ENCODE measurements at places on chromosomes 5 and 9.

GRCh38 chr9:79127661-79128060 is 444.1 kb upstream of the TLE4 start:
- DNase-seq = no peak

GRCh38 chr9:5013374-5013773 is 28.3 kb downstream of the JAK2 start:
- no peak for DNase-seq

DNA sequence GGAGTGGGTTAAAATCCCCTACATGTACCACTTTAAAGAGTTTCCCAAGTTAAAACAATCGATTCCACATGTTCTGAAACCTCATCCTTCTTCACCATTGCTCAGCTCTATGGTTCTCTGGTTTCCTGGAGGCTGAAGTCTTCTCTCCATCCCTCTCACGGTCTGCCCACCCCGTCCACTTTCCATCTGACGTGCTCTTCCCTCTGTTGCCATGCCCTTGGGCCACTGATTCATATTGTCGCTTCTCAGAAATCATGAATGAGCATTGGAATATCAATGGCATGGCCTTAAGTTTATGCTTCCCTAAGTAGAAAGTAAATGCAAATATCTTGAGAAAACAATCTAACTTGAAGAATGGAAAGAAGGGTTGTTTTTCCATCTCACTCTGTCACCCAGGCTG is 30.9 kb downstream of the GDNF start:
- no peak for DNase-seq

- no peak for DNase-seq
Measured at GRCh38 chr5:137446615-137447014, 52.5 kb downstream of the SPOCK1 start.

GRCh38 chr5:6762116-6762515 is 48.9 kb downstream of the TENT4A start:
- no peak for DNase-seq

Data from hypothalamus (tissue), 51 donors.